ENCODE measurements at places on chromosomes 16 and 17.

DNA sequence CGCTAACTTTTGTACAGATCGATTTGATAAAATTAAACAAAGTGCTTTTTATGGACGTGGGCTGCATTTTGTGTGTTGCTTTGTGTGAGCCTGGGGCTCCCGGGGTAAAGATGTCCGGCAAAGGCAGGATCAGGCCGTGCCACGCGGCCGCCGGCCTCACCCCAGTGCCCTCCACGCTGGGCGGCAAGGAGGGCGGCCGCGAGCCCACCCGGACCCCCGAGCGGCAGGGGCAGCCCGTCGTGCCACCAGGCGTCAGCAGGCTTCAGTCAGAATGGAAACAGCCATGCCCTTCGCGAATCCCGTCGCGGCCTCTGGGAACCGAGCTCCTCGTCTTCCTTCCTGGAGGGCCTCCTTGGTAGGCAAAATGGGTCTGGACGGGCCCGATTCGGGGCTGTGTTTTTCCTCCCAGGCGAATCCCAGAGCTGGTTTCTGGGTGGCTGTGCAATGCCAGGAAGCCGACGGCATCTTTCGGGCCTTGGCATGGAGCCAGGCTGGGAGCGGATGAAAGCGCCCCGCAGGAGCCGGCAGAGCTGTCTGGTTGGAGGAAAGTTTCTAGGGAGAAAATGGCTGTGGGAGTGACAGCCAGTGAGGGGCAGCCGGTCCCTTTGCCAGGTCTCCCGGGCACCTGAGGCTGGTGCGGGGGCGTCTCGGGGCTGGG lies 5.5 kb downstream of the SOX8 start:
- no peak for DNase-seq

GRCh38 chr16:82313754-82314153 lies 143.7 kb upstream of the MPHOSPH6 start:
- no peak for DNase-seq

DNA sequence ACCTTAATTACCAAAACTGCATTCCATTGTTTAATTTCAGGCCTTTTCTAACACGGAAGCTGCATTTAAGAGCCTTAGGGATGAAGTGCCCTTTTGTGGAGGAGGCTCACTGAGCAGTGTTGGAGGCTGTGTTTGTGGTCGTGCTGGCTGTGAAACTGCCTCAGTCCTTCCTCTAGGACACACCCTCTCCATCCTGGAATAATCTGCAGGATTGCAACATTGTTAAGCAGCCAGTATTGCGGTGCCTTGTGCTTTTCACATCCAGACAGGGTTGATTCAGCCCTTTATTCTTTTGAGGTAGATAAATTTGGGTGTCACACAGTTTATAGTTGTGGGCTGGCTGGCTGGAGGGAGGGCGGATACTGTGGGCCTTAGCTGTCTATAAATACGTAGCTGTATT lies 141.6 kb downstream of the CDRT15L2 start:
- DNase-seq: no peak

- no peak for DNase-seq
Observed at GRCh38 chr17:59028328-59028727, 78.4 kb downstream of the TRIM37 start.

DNA sequence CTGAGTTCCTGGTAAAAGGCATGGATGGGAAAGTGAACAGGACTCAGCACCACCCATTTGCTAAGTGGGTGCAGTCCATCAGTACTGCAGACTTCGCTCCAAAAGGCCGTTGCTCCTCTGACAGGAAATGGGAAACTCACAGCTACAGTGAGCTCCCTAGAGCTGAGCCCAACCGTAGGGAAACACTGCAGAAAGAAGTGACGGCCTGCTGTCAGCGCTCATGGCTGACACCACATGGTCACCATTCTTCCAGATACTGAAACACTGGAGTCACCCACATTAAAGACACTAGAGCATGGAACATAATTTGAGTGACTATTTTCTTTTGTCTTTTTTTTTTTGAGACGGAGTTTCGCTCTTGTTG lies 31.9 kb downstream of the UBE2O start:
- no peak for DNase-seq

DNA sequence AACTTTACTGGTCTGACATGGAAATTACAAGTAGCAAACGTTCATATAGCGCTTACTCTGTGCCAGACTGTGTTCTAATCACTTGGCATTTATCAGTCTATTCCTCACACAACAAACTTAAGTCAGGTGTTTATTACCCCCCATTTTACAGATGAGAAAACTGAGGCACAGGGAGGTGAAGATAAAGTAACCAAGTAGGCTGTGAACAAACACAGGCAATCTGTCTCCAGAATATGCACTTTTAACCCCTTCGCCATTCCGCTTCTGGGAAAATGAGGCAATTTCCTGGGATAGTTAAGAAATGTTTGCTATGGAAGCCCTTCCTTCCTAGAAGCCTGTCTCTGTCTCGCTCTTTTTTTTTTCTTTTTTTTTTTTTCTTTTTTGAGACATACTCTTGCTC lies 12.2 kb upstream of the CXCL16 start:
- DNase-seq: no peak

DNA sequence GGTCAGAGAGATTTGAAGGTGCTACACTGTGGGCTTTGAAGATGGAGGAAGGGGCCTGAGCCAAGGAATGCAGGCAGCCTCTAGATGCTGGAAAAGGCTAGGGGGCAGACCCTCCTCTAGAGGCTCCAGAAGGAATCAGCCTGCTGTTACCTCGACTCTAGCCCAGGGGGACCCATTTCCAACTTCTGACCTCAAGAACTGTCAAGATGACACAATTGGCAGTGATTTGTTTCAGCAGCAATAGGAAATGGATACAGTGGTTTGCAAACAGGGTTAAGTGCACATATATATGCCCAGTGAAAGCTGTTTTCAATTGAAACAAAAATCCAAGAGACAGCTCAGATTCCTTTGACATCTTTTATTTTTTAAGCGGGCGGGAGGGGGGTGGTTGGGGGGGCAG lies 3.7 kb upstream of the ZDHHC1 start:
- no peak for DNase-seq

DNA sequence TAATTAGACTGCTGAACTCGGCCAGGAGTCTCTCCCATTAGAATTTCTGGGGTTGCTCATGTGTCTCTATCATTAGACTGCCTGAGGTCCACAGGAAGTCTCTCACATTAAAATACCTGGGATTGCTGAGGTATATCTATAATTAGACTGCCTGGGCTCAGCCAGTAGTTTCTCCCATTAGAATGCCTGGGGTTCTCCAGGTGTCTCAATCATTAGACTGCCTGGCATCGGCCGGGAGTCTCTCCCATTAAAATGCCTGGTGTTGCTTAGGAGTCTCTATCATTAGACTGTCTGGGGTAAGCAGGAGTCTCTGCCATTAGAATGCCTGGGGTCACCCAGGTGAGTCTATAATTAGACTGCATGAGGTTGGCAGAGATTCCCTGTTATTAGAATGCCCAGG lies 2233.4 kb downstream of the TP53TG3F start:
- DNase-seq: no peak

GRCh38 chr16:73166947-73167550 lies 119.1 kb upstream of the ZFHX3 start:
- no peak for DNase-seq

- no peak for DNase-seq
Observed at GRCh38 chr16:64950262-64950661, 171.6 kb downstream of the CDH11 start.

DNA sequence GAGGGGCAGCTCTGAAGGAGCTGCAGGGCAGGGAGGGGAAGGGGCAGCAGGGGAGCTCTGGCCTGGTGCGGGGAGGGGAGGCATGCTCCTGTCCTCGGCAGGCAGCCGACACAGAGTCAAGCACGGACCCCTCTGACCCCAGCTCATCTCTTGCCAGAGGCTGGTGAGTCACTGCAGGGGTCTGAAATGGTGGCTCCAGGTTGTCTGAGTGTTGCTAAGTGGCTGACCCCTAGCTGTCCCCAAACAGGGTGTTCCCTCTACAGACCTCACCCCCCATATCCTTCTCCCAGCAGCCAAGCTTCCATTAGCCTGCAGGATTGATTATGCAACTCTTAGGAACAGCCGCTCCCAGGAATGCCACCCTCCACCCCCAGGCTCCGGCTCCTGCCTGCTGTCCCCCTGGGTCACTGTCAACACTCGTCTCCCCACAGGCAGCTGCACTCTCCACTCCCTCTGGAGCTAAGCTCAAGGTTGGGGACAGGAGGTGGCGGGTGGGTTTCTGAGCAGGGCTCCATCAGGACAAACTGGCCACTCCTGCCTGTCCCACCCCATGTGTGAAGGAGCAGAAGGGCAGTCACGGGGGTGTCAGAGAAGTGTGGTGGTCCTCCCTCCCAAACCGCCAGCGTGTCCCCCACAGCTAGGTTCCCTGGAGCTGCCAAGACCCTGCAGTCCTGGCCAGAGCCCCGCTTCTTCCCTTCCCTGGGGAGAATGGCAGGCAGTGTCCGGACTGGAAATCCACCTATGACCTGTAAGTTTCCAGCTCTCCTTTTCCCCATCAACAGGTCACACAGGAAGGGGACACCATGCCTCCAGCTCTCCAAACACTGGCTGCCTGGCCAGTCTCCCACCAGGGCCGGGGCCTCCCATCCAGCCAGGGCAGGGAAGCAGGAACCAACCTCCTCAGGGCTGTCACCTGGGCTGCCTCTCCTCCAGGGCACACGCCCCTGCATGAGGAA lies 1.0 kb downstream of the MYLK3 start:
- no peak for DNase-seq

DNA sequence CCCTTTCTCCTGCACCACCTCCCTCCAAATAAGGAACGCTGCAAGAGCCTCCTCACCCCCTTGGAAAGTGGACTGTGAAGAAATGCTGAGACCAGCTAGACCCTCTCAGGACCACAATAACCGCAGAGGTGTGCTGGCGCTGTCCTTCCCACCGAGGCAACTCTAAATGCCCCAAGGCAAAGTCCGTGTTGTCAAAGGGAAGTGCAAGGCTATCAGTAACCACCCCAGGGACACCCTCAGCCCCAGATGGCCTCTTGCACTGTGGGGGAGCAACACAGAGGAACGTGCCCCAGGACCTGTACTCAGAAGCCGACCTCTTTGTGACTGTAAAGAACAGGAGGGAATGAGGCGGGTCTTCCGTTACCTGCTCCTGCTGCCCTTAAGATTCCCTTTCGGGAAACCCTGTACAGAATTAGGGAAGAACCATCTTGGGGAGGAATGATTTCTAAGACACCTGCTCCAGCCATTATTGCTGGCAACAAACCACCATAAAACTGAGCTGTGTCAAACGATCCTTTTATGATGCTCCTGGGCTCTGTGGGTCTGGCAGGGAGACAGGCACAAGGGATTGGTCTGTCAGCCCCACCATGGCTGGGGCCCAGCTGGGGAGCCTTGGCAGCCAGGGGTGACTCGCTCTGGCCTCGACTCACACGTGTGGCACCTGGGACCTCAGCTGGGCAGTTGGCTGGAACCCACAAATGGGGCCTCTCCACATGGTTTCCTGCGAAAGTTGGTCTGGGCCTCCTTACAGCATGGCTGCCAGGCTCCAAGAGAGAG lies 14.6 kb upstream of the MED9 start:
- no peak for DNase-seq

GRCh38 chr17:9974448-9975381 lies 69.6 kb upstream of the RCVRN start:
- DNase-seq: no peak

- no peak for DNase-seq
Observed at GRCh38 chr16:819336-820043, 19.0 kb upstream of the GNG13 start.

GRCh38 chr16:47304563-47304962 lies 156.3 kb downstream of the ITFG1 start:
- DNase-seq: no peak

DNA sequence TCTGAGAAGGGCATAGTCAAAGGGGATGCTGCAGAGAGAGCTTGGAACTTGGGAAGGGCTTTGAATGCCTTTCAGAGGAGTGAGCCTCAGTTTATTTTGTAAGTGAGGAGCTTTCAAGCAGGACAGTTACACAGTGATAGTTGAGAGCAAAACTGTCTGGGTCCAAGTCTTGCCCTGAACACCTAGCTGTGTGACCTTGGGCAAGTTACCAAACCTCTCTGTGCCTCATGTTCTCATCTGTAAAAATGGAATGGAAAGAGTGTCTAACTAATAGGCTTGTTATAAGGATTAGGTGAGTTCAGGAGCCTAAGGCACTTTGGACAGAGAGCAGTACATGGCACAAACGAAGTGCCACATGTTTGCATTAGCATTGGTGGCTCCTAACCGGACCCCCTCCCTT lies 27.0 kb upstream of the TAC4 start:
- no peak for DNase-seq

GRCh38 chr16:6775712-6776111 lies 556.9 kb upstream of the RBFOX1 start:
- no peak for DNase-seq

GRCh38 chr17:77830816-77831473 lies 127.6 kb upstream of the TNRC6C start:
- no peak for DNase-seq

DNA sequence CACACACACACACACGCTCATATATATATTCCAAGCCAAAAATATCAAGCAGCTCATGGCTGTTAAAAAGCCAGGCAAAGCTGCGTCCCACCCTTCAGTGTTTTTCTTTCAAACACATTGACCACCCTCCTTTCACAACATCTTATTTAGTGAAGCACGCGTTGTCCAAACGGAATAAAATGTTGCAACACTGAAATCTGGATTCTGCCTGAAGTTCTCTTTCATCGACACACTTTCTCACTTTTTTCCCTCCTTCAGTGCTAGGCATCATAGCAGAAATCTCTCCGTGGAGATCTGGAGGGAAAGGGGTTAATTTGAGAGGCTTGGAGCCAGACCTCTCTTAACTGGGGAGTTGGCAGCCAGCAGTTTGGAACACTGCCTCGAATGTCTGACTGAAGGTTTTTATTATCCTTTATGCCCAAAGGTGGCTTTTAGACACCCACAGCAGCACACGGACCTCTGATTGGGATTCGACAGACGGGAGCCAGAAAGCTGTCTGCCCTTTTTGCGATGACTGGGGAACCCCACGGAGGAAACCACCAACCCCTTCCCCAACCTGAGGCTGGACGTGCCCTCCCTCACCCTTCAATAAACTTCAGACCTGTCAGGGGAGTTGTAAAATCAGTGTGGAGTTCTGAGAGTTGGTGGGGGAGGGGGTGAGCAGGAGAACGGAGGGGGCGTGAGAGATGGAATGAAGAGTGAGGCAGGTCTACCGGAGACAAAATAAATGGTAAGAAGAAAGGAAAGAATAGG lies 833.6 kb upstream of the SOX9 start:
- DNase-seq: no peak

DNA sequence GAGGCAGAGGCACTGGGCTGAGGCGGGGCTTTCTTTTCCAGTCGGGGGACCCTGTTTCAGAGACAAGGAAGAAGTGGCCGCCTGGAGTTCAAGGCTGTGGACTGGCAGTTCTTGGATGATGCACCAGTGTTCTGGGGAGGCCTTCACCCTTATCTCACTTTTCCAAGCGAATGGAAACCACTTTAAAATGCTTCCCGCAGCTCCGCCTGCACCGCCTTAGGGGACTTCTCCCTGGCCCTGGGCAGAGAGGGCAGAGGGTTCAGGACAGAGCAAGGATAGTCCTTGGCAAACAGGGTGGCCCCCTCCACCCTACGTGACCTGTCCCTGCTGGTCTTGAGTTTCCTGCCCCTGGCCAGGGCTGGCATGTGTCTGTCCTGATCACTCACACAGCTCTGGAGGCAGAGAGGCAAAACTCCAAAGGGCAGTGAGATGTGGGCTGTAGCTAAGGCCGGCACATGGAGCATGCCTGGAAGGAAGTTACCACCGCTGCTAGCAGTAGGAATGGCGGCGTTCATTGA lies 20.6 kb downstream of the RTN4RL1 start:
- DNase-seq: no peak

- peak; percentile 97 for DNase-seq
Observed at GRCh38 chr17:47192554-47192953, 3.5 kb upstream of the CDC27 start.

Data from NCI-H187 treated with DMSO at 0.1 percent for 48 hours (cell line).